ENCODE measurements at places on chromosomes 2 and 18.

- no peak for DNase-seq
These were observed 46.9 kb upstream of the ATP8B1 start for GRCh38 chr18:57850063-57850462.

DNA sequence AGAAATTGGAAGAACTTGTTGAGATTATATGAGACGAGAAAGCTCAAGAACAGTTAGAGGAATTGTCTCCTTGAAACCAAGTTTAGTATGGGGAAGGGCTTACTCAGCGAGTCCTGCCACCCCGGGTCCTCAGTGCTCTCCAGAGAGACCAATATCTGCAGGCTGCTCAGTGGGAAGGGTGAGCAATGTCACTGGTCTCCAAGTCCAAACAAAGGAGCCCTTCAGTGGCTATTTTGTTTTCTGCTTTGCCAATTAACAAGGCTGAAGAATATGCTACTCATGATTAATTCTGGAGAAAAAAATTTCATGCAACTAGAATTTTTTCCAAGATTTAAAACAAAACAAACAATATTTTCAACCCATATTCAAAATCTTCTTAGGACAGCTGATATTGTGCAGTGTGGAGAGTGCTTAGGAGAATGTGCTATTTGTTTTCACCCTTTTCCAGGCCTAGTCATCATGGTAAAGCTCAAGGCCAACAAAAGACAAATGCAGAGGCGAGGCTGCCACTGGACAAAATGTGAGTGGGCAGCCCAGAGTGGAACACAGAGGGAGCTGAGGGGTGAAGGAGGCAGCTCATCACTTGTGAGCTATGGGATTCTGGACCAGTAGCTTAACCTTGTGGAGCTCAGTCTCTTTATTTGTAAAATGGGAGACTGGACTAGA lies 83.8 kb upstream of the TMEM17 start:
- DNase-seq, result no peak

- no peak for DNase-seq
These were observed 69.2 kb downstream of the RIT2 start for GRCh38 chr18:43046322-43046721.

- DNase-seq, result no peak
These were observed 1042.3 kb upstream of the NRXN1 start for GRCh38 chr2:52074130-52074719.

GRCh38 chr2:25453199-25453905 lies 111.6 kb upstream of the DNMT3A start:
- no peak for DNase-seq

GRCh38 chr2:71672826-71673795 lies 219.8 kb downstream of the DYSF start:
- no peak for DNase-seq

DNA sequence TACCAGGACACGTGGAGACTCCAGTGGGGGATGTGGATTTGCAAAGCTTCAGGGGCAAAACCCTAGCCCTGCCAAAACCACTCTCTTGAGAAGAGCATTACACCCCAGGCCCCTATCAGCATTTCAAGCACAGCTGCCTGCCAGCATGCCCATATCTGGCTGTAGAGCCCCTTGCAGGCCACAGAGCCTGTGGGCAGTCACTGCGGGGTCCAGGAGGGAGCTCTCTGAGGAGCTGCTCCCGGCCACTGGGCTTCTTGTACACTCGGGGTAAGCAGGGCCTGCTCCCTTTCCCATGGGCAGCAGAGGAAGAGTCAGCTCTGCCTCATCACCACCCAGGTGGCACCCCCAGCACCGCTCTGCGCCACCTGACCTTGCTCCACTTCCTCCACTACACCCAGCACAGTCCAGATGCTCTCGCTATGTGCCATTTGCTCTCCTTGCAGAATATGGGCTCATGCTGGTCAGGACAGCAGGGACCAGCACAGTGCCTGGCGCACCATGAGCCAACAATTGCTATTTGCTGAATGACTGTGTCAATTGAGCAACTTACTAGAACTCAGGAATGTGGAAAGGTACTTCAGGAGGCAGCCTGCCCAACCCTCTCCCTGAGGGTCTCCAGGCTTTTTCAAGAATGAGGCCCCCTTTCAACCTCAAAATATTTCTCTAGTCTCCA lies 7.4 kb downstream of the CHST10 start:
- no peak for DNase-seq

DNA sequence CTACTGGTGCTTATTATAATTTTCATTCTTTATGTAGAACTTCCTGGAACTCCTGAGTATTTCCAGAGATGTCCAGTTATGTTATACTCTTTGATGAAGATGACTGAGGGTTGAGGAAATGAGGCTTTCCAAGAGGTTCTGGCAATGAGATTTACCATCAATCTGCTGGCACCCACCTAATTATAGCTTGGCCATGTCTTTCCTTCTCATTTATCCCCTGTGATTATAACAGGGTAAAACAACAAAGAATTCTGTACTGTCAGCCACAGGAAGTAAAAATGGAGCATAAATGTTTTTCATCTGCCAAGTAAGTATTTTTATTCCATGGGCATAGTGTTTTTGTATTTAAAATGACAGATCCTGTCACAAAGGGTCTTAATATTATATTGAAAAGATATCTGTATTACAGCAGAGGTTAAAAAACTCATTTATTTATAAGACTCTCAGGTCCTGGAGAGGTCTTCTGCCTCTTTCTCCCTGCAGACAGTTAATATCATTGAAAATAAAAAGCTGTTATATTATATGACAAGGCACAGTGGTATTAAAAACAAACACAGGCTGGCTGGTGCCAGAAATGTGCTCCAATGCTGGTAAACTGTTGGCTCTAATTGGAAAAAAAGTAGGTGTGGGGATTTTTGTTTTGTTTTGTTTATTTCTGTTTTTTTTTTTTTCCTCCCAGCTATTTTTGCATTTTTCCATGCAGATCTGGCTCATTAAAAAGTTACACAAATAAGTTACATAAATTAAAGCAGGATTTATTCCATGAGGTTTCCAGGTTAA lies 1764.1 kb upstream of the CELF4 start:
- no peak for DNase-seq

DNA sequence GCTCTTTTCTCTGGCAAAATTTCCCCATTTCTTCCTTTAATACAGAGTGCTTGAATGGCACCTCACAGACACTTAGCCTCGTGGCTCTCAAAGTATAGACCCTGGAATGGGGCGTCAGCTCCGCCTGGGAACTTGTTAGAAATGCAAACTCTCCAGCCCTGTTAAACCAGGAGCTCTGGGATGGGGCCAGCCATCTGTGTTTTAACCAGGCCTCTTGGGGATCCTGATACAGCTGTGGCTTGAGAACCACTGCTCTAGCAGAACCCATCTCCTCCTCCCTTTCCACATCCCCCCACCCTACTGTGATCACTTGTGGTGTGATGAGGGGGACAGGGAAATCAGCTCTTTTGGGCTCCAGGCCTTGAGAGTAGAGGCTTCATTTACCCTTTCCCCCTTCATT lies 15.9 kb downstream of the LTBP1 start:
- DNase-seq, result no peak

- DNase-seq, result peak; percentile 60
These were observed 31.2 kb downstream of the ARHGAP25 start for GRCh38 chr2:68765739-68766375.

GRCh38 chr2:227248876-227249275 lies 76.2 kb upstream of the MFF start:
- no peak for DNase-seq

DNA sequence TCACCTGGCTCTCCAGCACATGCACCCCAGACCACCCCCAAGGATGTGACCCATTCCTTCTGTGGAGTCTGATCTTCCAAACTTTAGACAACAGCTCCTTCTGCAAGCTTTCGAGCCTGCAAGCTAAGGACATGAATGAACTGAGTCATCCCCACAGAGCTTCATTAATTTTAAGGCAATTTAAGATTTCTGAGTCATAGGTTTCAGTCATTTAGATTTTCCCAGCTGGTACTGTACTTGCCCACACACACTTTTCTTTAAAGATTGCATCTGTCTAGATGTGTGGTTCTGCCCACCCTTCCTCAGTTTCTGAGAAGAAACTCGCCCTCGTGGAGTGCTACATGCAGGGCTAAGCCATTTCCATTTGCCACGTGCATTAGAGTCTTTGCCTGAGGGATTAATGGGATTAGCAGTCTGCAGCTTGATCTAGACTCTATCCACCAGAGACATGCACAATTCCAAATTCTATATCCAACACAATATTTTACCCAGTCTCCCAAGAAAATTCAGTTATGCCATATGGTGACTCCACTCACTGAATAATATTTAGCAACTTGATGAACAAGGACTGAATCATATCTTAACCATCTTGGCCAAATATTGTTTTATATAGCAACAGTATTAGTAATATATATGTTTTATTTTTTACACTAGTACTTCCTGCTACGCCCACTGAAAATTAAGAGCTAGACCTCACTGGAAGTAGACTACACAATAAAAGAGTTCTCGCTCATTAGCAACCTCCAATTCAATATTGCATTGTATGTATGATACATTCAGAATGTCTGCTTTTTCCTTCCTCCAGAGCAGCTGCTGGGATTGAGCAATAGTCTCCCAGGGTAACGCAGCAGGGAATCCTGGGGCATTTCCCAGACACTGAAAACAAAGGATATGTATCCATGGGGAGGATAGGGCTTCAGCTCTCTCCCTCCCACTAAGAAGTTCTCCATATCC lies 14.3 kb upstream of the TRIB2 start:
- DNase-seq, result no peak

- peak; percentile 62 for DNase-seq
These were observed 2.4 kb upstream of the KCNF1 start for GRCh38 chr2:10909050-10909995.

- peak; percentile 85 for DNase-seq
These were observed 123.2 kb upstream of the LRP1B start for GRCh38 chr2:142254031-142254430.

- no peak for DNase-seq
These were observed 132.2 kb downstream of the TSN start for GRCh38 chr2:121887513-121888188.

GRCh38 chr2:11750917-11751316 lies 4.5 kb downstream of the LPIN1 start:
- DNase-seq, result no peak

GRCh38 chr2:235148201-235149170 lies 196.7 kb downstream of the SH3BP4 start:
- no peak for DNase-seq

DNA sequence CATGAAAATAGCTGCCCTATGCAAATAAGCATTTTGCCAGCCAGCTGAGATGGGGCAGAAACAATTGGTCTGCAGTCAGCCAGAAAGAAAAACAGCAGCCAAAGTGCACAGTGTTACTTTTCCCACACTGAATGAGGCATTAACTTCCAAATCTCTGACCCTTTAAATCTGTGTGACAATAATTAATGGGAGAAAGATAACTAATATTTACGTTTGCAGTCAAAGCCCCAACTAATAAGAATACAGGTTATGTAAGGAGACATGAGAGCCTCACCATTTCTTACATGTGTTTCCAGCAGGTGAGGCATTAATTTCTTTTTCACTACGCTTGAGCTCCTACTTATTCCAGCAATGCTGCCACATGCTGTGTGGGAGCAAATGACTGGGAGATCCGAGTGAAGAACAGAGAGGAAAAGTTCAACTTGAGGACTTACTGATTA lies 339.0 kb downstream of the SATB2 start:
- DNase-seq, result no peak

DNA sequence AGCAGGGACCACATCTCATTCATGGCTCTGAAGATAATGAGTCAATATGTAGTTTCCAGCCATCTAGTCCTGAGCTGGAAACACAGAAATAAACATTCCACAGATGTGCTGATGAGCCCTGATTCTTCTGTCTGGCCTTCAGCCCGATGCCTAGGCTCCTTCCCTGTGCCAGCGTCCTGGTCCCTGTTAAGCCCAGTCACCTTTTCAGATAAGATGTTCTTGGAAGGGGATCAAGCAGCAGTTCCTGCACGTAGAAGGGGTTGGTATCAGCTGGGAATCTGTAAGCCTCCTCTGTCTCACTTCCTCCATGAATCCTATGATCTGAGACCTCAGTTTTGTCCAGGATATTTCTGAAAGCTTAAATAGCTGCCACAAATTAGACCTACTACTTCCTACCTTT lies 149.3 kb downstream of the TTC32 start:
- no peak for DNase-seq

GRCh38 chr2:206361407-206362045 lies 81.8 kb upstream of the ADAM23 start:
- no peak for DNase-seq

DNA sequence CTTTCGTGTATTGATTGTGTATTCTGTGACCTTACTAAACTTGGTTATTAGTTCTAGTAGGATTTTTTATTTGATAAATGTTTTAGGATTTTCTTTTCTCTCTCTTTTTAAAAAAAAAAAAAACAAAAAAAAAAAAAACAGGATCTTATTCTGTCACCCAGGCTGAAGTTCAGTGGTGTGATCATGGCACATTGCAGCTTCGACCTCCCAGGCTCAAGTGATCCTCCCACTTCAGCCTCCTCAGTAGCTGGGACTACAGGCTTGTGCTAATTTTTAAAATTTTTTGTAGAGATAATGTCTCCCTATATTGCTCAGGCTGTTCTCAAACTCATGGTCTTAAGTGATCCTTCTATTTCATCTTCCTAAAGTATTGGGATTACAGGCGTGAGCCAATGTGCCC lies 19.0 kb downstream of the TTLL4 start:
- DNase-seq, result no peak

DNA sequence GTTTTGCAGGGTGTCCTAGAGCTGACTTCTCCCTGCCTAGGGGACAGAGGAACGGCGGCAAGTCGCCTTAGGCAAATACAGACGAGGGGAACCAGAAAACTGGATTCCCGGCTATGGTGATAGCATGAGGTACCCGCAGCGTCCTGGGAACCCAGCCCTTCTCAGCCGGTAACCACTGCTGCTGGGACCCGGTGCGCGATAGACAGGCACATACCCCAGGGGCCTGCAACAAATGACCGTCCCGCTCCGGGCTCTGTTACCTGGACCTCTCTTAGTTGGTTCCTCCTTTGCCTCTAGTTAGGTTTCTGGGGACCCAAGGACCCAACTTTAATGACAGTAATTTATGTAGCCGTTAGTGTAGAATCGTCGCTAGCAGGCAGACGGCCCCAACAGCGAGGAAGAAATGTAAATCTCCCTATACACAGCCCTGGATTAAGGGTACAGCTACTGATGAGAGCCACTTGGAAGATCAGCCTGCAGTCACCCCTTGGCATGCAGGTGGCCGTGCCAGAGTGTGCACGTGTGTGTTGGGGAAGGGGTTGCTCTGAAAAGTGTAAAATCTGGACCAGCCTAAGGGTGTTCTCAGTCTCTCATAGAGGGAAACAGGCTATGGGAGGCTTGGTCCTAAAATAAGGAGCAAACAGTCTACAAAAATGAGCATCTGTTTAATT lies 819 bp upstream of the SERPINE2 start:
- DNase-seq, result peak; percentile 63

- DNase-seq, result no peak
These were observed 2.9 kb downstream of the ANKRD12 start for GRCh38 chr18:9139400-9140039.

DNA sequence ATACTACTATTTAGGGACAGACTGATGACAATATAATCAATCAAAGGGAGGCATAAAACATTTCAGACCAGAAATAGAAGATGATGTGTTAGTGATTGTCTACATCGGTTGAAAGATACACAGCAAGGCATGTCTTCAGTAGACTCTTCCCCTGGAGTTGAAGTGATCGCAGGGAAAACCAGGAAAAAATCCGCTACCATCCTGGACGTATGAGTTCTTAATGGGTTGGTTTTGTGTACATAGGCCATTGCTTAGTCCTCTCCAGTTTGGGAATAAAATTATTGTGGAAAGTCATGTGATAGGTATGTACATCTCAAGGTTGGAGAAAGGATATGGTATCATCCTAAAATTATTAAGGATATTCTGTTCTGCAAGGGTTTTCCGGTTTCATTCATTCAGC lies 4.3 kb downstream of the APCDD1 start:
- DNase-seq, result no peak

GRCh38 chr2:182043861-182044260 lies 58.2 kb downstream of the PPP1R1C start:
- DNase-seq, result no peak

Data from common myeloid progenitor, CD34-positive (primary cell).